ENCODE measurements at places on chromosomes 16 and 17.

DNA sequence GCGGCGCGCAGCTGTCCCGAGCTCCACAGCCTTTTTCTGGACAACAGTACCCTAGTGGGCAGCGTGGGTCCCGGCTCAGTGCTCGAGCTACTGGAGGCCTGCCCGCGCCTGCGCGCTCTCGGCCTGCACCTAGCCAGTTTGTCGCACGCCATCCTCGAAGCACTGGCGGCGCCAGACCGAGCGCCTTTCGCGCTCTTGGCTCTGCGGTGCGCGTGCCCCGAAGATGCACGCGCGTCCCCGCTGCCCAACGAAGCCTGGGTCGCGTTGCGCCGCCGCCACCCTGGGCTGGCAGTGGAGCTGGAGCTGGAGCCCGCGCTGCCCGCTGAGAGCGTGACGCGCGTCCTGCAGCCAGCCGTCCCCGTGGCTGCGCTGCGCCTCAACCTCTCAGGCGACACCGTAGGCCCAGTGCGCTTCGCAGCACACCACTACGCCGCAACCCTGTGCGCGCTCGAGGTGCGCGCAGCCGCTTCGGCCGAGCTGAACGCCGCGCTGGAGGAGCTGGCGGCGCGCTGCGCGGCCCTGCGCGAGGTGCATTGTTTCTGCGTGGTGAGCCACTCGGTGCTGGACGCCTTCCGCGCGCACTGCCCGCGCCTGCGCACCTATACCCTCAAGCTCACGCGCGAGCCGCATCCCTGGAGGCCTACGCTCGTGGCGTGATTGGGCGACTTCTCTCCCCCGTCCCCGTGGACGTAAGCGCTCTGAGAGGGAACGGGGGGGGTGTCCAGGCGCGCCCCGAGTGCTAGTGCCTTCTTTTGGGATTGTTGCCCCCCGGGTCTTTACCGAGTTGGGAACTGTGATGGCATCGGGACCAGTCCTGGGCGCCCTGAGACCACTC lies 1.2 kb upstream of the HSF4 start:
- DNase-seq: no peak

- no peak for DNase-seq
Measured at GRCh38 chr16:86517652-86518258, 7.4 kb downstream of the FOXF1 start.

GRCh38 chr17:19328441-19329061 lies 34.0 kb downstream of the B9D1 start:
- DNase-seq: no peak

DNA sequence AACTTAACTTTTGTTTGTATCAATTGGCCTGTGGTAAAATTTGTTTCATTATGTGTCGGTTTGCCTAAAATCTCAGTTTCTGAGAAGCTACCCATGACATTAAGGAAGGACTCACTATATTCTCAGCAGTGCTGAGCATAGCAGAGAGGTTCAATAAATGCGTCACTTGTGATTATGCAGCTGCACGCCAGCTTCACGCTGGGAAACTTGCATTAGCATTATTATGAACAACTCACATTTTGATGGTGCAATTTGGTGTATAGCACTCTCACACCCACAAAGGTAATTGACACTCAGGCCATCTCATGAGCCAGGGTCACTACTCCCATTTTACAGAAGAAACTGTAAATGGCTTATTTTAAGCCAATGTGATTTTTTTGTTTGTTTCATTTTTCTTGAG lies 80.6 kb upstream of the SALL1 start:
- DNase-seq: no peak

- peak; percentile 69 for DNase-seq
Measured at GRCh38 chr16:9092978-9093344, 1.5 kb downstream of the HAPSTR1 start.

DNA sequence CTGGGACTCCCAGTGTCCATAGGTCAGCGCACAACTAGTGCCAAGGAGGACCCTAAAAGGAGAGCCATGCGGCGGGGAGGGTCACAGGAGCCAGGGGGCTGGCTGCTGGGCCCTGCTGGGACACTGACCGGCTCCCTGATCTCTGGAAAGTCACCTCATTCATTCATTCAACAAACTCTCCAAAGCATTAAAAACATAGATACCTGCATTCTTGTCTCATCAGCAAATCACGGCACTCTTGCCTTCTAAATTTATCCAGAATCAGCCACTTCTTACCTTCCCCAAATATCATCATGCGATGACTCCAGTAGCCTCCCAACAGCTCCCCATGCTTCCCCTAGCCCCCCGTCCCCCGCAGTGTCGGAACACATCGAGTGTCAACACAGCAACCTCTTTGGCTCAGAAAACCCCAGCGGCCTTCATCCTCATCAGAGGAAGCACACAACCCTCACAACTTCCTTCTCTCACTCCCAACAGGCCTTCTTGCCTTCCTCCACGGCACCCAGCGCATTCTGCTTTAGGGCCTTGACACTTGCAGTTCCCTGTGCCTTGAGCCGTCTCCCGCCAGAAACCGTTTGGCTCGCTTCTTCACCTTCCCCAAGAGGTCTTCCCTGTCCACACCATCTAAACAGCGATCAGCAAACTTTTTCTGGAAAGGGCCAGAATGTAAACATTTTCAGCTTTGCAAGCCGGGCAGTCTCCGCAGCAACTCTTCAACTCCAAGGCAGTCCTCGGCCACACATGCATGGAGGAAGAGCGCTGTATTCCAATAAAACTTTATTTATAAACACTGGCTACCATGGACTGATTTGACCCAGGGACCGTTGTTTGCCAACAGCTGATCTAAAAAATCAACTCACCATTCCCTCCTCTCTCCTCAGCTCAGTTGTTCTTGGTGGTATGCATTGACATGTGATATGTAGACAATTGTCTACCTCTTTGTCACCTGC lies 119.5 kb upstream of the TNRC6C start:
- no peak for DNase-seq

DNA sequence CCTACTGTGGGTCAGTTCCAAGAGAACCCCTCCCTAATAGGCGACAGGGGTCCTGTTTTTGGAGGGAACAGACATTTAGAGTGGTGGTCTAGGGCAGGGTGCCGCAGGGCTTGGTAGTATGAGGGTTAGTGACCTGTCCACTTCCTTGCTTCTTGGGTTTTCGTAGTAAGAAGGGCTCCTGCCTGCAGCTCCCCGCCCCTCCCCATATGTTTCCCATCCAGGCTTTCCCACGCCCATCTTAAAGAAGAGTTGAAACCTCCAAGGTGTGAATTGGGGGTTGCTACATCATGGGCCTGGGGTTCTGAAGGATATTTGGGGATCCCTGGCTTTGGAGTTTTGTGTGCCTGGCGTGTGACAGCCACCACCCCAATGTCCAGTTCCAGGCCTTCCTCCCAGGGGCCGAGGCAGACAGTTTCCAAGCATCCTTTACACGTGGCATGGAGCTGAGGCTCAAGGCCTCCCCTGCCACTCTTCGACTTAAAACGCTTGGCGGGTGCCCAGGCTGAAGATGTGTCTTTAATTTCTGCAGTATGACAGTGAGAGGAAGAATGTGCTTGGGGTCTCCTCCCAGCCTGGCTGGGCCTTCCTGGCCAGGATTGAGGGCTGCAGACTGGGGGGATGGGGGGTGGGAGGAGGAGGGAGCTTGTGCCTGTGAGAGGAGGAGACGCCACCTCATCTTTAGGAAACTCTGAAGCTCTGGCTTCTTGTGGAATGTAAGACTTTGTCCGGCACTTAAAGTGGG lies 2.3 kb upstream of the COL1A1 start:
- no peak for DNase-seq

DNA sequence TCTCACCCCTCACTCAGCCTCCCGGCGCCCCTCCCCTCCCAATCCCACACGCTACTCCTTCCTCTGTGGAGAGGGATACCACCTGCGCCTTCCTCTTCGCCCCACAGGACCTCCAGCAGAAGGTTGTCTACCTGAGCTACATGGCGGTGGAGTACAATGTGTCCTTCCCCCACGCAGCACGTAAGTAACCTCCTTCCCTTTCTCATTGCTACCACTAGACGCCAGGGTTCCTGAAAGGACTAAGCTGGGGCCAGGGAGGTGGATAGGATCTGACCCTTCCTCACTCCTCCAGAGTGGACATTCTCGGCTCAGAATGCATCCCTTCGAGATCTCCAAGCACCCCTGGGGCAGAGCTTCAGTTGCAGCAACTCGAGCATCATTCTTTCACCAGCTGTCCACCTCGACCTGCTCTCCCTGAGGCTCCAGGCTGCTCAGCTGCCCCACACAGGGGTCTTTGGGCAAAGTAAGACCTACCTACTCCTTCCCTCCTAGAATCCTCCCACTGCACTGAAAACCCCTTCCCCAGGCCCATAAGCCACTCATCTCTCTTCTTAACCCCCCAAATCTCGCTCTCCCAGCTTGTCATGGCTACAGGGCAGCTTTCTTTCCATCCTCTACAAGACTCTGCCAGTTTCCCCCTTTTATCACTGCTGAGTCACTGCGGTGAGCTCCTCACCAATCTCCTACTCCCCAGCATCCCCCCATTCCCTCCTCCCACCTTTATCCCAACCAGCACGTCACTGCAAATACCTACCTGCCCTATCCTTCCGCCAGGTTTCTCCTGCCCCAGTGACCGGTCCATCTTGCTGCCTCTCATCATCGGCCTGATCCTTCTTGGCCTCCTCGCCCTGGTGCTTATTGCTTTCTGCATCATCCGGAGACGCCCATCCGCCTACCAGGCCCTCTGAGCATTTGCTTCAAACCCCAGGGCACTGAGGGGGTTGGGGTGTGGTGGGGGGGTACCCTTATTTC lies 1.5 kb downstream of the CD68 start:
- DNase-seq: no peak

DNA sequence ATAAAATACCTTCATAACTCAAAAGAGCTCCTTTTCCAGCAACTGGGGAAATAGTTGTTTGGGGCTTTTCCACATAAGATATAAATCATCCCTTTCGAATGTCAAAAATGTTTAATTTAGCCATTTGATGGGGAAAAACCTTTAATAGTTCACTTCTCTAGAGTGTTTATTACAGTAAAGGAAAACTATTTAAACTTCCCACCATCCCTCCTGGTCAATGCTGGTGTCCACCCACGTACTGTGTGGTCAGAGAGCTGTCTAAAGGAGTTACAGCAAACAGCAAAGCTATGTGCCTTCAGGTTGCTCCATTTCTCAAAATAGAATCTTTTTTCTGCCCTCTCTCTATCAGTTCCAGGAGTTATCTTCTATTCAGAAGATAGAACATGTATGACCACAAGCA lies 33.5 kb downstream of the KANSL1 start:
- no peak for DNase-seq

GRCh38 chr17:71634376-71634775 lies 486.4 kb upstream of the SOX9 start:
- DNase-seq: no peak

- DNase-seq: no peak
Measured at GRCh38 chr17:82924812-82925211, 85.0 kb upstream of the ZNF750 start.

DNA sequence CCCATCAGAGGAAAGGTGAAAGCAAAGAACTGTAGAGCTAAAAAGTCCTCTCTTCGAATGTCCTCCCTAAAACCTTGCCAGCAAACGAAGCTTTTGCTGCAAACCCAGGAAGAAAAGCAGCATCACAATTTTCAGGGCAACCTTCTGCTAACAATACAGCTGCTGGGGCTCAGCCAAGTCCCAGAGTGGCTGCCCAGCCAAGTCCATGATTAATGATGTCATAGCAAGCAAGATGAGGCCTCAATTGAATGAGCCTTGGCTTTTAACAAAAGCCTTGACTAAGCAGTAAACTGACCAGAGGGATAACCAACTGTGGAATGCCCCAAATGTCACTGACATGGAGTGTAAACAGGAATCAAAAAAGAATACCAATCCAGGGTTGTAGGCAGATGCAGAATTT lies 342.7 kb downstream of the PMP22 start:
- no peak for DNase-seq

GRCh38 chr17:51076821-51077220 lies 43.8 kb downstream of the SPAG9 start:
- no peak for DNase-seq

DNA sequence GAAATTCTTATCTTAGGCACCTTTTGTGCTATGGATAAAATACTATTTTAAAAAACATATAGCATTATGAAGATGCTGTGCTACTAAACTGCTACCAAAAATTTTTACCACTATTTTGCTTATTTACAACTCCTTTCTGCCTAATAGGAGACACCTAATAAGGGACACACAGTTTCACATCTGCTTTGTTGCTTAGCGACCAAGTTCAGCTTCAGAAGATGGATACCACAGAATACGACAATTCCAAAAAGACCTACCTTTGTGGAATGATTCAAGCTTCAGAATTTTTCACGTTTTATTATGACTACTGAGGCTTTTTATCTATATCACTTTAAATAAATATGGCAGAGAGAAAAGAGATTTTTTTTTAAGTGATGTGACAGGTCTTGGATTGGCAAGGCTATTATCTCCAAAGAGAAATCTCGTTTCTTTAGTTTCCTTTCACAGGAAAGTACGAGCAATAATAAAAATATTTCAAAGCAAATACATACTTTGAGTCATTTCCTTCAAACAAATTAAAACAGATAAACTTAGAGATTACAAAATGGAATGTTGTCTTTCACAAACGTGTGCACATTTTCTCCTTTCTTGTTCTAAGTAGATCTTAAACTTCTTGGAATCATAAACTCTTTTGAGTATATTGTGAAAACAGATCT lies 35.4 kb downstream of the SPAG9 start:
- DNase-seq: no peak

DNA sequence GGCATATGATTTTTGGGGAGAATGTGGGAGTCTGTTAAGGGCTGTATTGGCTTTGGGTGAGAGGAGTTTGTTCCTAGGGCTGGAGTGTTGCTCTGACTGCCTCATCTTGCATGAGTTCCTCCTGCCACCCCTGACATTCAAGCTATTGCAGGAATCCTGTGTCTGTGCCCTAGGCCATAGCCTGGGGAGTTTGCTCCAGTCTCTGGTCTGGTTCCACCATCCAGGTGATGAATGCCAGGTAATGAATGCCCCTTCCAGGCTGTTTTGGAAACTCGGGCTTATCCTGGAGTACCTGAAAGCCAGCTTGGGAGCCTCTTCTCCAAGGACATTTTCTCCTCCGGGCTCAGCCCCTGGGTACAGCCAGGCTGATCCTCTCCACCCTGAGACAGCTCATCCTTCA lies 117.0 kb upstream of the IRX3 start:
- no peak for DNase-seq

- no peak for DNase-seq
Measured at GRCh38 chr17:35082073-35082657, 18.7 kb upstream of the RFFL start.

DNA sequence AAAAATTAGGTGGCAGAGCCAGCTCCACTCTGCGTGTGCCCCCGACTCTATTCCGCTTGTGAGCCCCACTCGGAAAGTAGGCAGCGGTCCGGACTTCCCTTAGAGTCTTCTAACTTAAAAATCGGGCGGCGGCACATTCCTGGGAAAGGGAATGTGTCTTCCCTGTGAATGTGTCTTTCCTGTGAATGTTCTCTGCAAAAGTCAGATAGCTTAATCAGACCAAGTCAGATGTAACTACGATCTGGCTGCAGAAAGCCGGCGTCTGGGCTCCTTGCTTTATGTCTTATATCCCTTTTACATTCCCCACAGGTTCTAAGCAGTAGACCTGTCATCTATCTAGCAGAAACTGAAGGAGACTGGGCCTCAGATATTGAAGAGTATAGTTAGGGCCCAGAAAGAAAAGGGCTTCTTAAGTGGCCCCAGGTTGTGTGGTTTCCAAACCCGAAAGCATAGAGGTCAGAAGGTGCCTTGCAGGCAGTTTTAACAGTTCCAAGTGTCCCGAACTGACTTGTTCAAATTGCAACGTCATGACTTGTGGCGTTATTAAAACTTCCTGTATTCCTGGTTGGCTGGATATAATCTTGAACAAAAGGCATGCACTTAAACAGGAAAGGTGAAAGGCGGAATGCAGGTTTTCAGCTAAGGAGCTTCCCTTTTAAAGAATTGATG lies 601 bp downstream of the PHKB start:
- DNase-seq: no peak

GRCh38 chr17:51629232-51629631 lies 368.9 kb downstream of the UTP18 start:
- no peak for DNase-seq

- no peak for DNase-seq
Measured at GRCh38 chr16:5354645-5355044, 257.1 kb upstream of the EEF2KMT start.

All from naive thymus-derived CD8-positive, alpha-beta T cell (primary cell).